ENCODE measurements at places on chromosomes 7 and 10.

- DNase-seq, result no peak
Measured at GRCh38 chr10:72114706-72115450, 26.5 kb upstream of the SPOCK2 start.

GRCh38 chr10:113024930-113025329, 74.9 kb downstream of the TCF7L2 start:
- DNase-seq, result no peak

GRCh38 chr10:114561008-114561523, 97.0 kb downstream of the ABLIM1 start:
- DNase-seq, result no peak

DNA sequence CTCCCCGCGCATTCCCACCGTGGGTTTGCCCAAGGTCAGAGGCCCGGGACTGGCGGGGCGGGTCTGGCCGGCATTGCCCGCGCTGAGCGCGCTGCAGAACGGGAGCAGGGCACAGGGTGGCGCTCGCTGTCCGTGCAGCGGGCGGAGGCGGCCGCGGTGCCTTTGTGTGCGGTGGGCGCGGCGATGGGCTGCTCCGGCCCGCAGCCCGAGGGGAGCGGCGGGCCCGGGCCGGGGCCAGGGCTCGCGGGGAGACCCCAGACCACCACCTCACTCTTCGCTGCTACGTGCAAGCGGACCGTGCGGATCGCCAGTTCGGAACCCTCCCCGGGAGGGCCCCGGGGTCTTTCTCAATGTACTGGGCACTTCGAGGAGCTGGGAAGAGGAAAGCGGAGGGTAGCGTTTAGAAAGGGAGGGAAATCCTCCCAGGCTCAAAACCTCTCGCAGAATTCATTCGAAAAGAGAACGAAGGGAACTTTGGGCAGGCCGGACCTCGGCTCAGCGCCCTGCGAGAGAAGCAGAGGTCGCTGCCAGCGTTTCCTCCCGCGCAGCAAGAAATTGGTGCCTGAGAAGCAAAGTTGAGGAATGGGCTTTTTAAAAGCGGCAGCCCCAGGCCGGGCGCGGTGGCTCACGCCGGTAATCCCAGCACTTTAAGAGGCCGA, 8.5 kb downstream of the SP8 start:
- DNase-seq, result no peak

GRCh38 chr7:110534241-110534931, 556.5 kb upstream of the LRRN3 start:
- no peak for DNase-seq

- no peak for DNase-seq
Measured at GRCh38 chr7:14717816-14718215, 184.7 kb downstream of the DGKB start.
